ENCODE measurements at places on chromosomes 12 and 14.

DNA sequence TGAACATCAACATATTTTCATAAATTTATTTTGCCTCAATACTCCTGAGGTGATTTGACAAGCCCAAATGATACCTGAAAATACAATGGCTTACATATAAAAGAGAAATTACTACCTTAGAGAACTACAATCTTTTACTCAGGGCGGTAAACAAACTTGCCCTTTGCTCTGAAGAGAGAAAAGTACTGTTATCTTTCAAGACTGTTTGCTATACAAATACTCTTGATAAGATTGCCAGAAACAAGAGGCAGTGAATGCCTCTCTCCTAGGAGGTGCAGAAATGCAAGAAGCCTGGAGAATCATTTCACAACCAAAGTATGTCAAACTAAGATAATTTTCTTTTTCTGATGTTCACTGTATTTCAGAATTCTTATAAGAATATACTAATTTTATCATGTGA, 160.3 kb downstream of the ALX1 start:
- DNase-seq, result no peak

GRCh38 chr14:81219759-81220579, 790 bp downstream of the GTF2A1 start:
- DNase-seq, result no peak

DNA sequence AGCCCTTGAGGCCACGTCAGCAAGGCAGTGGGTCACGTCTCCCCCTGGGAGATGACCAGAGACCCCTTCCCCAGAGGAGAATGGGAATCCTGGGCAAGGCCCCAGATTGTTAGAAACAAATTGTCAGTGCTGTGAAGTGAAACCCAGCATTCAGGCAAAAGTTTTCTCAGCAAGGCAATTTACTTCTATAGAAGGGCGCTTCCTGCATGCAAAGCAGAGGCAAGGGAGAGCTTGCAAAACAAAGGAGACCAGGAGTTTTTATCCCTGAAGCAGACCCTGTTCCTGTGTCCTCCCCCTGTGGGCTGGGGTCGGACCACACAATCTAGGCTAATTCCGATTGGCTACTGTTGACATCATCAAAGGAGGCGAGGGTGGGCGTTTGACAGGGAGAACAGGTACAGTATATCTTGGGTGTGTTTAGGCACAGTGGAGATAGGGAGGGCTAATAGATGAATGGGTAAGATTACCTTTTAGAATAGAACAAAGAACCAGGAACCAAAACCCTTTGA, 114.2 kb downstream of the RIN3 start:
- DNase-seq, result no peak

GRCh38 chr12:116236148-116236731, 41.3 kb downstream of the MED13L start:
- no peak for DNase-seq

- no peak for DNase-seq
Observed at GRCh38 chr14:93269341-93270068, 62.4 kb downstream of the UBR7 start.

- no peak for DNase-seq
Observed at GRCh38 chr12:67774983-67775587, 126.5 kb downstream of the DYRK2 start.

DNA sequence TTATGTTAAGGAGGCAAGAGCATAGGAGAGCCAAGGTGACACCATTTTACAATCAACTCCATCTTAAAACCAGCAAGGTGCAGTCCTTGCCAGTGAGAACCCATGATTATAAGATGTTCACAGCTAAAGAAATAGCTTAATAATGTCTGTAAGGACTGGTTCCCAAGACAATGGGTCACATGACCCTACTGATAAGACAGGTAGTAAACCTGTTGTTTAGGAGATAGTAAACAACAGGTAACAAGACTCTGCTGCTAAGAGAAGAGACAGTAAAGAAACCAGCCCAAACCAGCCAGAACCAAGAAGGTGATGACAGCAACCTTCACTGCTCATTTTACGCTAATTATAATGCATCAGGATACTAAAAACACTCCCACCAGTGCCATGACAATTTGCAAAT, 23.2 kb upstream of the BCAT1 start:
- DNase-seq, result no peak

GRCh38 chr12:127414636-127415035, 852.3 kb upstream of the TMEM132C start:
- DNase-seq, result no peak

DNA sequence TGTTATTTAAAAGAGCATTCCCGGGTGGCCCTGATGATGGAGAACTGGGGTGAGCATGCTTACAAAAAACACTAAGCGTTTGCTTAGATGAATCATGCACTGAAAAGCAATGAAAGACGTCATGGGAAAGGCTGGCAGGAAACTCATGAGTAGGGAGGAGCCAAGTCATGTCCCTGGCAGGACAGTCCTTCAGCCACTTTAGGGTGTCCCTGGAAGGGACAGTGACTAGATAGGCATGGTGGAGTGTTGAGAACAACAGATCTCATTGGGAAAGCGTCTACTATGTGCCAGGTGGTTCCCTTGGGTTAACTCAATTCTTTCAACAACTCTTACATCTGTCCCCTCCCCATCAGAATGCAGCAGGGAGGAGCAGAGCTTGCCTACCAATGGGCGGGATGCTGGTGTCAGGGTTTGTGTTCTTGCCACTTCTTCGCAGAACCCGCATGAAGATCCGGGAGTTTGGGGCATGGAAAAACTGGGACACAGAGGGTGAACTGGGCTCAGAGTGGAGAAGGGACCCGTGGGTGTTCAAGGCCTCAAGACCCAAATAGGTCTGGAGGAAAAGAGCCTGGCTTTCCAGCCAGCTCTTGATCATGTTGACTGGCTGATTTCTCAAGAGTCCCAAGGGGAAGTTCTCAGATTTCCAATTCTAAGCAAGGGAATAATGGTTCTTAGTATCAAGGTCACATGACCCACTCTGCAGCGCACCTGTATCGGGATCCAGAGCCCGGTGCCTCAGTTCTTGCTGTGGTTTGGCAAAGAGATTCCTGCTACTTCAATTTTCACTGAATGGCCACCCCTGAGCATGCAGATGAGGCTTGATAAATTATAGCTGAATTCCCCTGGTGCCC, 653.9 kb upstream of the TBX3 start:
- DNase-seq, result no peak

- no peak for DNase-seq
Observed at GRCh38 chr12:122785503-122785902, 11.1 kb downstream of the CCDC62 start.

- no peak for DNase-seq
Observed at GRCh38 chr14:87873741-87874140, 119.2 kb downstream of the GALC start.

DNA sequence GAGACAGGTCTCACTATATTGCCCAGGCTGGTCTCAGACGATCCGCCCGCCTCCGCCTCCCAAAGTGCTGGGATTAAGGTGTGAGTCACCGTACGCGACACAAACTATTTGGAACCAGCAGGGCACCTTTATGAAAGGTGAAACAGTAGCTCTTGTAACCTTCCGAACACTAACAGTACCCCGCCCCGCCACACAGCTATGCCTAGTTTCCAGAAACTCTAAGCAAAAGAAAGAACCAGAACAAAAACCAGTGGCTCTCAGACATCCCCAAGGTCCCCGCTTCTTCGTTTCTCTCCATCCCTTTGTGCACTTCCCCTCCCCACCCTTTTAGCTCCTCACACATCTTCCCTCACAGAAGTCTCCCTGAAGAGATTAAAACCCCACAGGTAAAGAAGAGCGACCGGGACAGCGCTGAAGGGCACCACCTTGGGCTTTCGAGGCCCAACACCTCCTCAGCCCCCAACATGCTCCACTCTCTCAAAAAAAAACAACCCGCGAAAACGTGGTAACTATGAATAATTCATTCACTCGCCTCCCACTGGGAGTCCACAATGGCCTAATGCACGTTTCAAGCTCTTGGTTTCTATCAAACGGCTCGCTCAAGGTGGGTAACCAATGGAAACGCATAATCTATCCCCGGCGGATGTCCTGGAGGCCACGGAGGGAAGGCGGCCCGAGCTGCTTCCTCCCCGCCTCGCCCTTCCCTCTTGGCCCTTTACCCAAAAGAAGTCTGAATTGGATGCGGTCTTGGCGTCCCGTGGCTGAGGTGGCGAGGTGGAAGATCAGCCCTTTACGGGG, 877 bp downstream of the BAG5 start:
- no peak for DNase-seq

GRCh38 chr12:107649661-107650061, 35.9 kb upstream of the PWP1 start:
- DNase-seq, result no peak

GRCh38 chr12:67761566-67761965, 113.0 kb downstream of the DYRK2 start:
- DNase-seq, result no peak

DNA sequence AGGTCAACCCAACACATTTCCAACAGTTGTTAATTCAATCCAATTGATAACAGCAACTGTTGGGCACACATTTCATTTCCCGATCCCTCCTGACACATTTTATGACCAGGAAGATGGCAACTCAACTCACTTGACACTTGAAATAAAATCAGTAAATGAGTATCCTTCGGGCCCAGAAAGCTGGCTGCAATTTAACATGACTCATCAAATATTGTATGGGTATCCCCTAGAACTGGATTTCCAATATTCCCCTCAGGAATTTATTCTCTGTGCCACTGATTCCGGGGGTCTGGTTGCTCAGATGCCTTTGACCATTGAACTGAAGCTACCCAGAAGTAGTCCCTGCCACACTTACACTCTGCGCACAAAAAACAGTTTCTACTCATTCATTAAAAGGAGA, 42.1 kb downstream of the INTS13 start:
- no peak for DNase-seq

DNA sequence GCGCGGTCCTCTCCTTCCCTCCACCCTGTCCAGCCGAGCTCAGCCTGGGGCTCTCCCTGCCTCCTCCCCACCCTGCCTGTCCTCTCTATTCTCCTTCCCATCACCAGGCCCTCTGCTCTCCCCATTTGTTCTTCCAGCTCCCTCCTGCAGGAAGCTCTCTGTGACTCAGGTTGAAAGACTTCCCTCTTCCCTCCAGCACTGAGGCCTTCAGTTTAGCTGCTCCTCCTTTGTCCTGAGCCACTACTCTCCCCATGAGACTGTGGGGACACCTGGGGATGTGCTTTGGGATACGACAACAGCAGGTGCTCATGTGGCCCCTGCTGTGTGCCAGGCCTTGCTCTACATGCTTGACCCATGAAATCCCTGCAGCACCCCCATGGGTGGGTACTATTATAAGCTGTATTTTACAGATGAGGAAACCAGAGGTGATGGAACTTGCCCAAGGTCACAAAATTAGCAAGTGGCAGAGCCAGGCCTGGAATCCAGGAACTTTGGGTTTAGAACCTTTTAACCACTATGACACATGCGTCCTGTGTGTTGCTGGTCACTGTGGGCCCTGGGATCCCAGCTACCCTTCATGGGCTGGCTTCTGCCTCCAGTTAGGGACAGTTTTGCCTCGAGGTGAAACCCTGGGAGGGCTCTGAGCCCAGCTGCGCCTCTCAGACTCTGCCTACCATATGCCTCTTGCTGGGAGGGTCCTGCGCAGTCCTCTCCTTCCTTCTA, 5.5 kb downstream of the KRT80 start:
- DNase-seq, result no peak

DNA sequence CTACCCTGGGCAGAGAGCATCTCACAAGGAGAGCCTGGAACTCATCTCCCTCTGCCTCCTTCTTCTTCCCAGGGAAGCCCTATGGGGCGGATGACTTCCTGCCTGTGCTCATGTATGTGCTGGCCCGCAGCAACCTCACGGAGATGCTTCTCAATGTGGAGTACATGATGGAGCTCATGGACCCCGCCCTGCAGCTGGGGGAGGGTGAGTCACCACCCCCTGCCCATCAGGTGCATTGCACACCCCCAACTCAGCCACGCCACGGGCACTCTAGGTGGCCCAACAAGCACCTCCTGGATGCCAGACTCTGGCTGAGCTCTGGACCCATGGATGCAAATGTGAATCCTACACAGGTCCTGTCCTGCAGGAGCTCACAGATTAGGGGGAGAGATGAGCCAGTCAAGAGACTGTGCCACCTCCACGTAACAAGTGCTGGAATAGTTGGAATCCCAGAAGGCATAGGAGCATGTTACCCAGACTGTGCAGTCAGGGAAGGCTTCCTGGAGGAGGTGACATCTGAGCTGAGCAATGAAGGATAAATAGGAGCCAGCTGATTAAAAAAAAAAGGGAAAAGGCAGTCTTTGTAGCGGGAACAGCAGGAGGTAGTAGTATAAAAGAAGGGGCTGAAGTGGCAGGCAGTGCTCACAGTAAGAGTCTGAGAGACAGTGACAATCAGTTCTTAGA, 71.9 kb downstream of the LGMN start:
- DNase-seq, result no peak

- DNase-seq, result no peak
Observed at GRCh38 chr14:43411841-43412240, 1095.2 kb downstream of the FSCB start.

GRCh38 chr14:77306851-77307496, 13.7 kb downstream of the POMT2 start:
- no peak for DNase-seq

GRCh38 chr12:7638064-7638759, 27.5 kb downstream of the APOBEC1 start:
- no peak for DNase-seq

DNA sequence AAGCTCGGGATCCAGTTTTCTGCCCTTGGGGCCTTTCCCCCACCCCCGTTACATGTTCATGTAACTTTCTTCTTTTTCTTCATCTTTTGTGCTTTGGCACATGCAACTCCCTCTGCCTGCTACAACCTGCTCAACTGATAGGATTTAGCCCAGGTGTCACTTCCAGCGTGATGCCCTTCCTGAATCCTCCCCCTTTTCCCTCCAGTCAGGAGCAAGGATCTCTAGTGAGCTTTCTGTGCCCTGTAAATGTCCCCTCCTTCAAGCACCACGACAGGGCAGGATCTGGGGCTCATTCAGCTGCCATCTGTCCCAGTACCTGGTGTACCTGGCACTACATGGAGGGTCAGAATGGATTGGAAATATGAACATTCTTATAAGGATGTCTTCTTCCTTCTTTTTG, 15.3 kb downstream of the PELI2 start:
- no peak for DNase-seq

- no peak for DNase-seq
Observed at GRCh38 chr12:108752387-108752786, 21.1 kb upstream of the CORO1C start.

DNA sequence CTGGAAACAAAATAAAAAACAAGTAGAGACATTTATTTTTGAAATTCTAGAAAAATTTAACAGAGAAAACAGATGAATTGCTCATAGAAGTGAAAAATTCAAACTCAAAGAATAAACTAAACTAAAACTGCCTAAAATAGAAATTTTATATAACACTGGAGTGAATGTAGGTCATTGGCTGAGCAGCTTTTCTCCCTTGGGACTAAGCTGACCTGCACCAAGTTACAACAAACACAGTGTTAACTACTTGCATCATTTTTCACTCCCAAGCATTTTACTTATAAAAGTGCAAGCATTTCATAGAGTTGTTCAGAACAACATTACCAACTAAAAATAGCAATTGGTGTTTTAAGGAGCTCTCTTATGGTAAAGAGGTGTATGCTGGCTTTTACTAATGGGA, 298.1 kb downstream of the MED13L start:
- no peak for DNase-seq

- peak; percentile 68 for DNase-seq
Observed at GRCh38 chr12:49644620-49644994, 21.2 kb downstream of the PRPF40B start.
